T-helper 17 cell (primary cell): ENCODE measurements at places on chromosomes 3 and 15.

- no peak for DNase-seq
Observed at GRCh38 chr3:55796533-55796932, 309.4 kb upstream of the WNT5A start.

GRCh38 chr15:40511093-40511471, 40.3 kb downstream of the CHST14 start:
- DNase-seq = no peak

DNA sequence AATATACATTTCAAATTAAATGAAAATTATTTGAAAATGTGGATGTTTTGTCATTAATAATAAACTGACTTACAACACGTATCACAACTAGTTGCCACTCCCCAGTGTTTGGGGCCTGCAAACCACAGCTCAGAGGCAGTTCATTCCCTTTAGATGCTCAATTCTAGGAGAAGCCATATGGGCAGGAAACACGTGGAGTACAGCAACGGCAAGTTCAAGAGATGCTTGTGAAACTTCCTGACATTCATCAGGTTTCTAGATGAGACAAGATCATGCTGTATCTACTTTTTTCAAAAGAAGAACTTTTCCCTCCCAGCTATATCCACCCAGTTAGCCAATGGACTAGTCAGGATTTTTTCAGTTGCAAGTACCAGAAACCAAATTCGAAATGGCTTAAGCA, 17.6 kb upstream of the PLA2G4D start:
- no peak for DNase-seq

GRCh38 chr3:122930063-122930997, 97.2 kb downstream of the SEMA5B start:
- no peak for DNase-seq

- DNase-seq = no peak
Observed at GRCh38 chr3:161305095-161305991, 66.0 kb downstream of the SPTSSB start.

GRCh38 chr15:72339777-72340177, 19.8 kb upstream of the CELF6 start:
- DNase-seq = no peak

GRCh38 chr3:182633186-182633585, 160.1 kb upstream of the ATP11B start:
- DNase-seq = no peak

GRCh38 chr3:158443632-158444031, 127.4 kb upstream of the MLF1 start:
- DNase-seq = no peak

- DNase-seq = no peak
Observed at GRCh38 chr3:66253790-66254620, 33.2 kb downstream of the SLC25A26 start.

DNA sequence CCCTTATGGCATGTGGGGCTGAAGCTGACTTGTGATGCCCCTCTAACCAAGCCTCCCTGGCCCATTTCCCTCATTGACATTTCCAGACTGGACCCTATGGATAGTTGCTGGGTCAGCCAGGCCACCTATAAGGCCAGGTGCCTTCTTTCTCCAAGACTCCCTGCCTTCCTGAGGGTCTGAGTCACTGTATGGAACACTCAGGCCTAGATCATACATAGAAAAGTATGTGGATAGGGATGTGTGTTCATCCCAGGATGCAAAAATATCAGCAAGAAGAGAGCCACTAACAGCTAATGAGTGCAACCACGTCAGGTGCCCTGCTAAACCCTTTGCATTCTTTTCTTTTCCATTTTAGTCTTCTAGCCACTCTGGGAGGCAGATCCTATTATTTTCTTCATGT, 168.4 kb upstream of the WNT5A start:
- DNase-seq = no peak

DNA sequence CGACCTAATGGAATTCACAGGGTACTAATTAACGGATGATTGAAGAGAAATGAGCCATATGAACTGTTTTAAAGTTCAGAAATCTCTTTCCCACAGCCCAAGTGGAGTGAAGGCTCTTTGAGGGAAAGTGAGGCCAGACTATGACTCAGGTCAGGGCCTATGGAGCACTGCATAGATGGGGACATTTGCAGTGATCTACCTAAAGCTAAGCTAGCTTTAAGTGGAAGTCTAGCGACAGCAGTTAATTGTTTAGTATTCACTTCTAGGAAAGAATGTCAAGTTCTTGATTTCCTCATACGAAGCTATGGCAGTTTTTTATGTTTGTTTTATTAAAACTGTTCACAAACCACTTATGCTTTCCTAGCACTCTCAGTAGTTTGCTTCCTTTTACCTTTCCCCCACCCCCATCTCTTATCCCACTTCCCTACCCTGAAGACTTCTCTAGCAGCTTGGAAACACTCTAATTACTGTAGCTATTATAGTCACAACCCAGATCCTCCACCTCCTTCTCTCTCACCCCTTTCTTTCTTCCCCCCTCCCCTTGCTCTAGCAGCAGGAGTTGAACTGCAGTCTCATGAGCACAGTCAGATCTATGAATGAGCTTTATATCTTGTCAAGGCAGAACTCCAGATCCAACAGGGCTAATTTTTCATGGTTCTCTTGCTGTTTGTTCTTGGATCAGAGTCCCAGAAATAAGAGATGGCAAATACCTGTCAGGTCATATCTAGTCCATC, 6.2 kb downstream of the ZNF609 start:
- DNase-seq = no peak

DNA sequence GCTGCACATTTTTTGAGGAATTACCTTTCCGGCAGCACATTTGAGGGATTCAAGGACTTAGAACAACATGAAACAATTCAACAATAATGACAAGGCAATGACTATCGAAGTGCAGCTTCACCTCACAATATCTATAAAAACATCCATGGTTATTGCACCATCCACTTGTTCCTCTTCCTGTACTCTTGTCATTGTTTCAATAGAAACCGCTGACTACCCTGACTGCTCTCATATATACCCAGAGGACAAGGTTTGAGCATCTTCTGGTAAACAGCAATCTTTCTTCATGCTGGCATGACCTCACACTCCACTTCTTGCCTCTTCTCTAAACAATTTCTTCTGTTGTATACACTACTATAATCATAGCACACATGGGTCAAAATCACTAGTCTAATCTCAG, 864.9 kb downstream of the FHIT start:
- DNase-seq = no peak

DNA sequence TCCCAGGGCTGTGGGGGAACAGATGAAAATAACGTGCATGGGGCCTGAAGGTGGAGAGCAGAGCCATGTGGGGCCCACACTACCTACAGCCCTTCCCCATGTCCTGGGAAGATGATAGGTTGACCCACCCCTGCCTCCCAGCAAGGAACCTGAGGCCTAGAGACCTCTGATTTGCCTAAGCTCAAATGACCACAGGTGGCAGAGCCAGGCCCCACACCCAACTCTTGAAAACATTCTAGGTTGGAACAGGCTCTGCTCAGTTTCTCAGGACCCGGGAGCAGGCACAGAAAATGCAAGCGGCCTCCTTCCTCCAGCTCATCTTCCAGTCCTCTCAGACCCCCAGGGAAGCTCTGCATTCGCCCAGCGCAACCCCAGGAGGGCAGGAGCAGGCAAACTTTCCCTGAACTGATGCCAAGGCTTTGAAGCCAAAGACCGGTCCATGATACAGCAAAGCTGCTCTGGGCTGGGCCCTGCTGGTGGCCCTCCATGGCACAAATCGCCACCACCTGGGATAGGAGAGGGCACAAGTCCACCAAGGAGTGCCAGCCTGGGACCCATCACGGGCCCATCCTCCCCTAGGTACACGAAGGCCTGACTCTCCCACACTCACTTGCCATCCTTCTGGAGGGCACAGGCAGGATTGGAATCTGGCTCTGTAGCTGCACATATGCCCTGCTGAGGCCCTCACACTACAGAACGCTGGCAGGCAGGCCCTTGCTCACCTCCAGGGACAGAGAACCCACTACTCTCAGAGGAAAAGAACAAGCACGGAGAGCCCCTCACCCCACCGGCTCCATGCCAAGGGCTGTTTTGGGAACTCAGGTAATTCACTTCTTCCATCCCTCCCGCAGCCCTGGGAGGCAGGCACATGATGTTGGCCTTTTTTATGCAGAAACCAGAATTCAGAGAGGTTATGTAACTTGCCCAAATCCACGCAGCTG, 51.0 kb upstream of the FURIN start:
- DNase-seq = no peak

- no peak for DNase-seq
Observed at GRCh38 chr3:145188079-145188770, 972.8 kb downstream of the PLOD2 start.

DNA sequence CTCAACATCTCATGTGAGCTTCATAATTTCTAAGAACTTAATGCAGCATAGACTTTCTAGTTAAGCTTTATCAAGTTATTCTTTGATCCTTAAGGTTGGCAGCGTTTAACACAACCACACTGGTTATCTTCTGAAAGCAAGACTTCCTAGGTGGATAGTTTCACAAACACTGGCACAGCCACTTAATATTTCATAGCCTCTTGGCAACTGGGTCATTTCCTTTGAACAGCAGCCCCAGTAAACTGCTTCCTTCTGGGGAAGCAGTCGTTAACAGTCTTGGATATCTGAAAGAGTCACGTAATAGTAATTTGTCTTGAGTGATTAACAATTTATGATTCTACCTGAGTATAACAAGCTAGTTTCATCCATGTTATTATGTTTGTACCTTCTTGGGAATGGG, 45.9 kb upstream of the ABHD10 start:
- DNase-seq = no peak

DNA sequence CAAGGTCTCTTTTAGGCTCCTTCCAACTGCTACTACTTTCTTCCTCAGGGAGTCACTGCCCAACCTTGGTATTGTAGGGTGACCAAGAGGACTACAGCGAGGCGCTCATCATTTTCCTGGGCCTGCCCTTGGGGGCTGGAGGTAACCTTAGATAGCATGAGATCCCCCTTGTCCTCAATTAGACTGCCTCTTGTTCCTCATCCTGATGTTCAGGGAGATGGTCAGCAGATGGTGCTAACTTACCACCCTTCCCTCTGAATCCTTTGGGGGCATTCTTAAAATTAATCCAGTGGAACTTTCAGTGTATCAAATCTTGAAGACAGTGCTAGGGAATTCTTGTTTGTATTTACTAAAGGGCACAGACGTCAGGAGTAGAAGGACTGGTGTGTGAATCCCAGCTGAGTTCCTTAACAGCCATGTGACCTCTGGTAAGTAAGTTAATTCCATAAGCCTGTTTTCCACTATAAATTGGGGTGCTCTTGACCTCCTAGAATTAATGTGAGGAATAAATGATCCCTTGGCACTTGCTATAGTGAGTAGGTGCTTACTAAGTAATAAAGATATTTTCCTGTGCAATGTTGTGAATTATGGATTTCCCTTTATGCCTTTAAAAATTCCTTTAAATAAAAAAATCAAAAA, 4.1 kb upstream of the CLPX start:
- DNase-seq = no peak

GRCh38 chr15:85854345-85855097, 59.8 kb upstream of the KLHL25 start:
- peak; percentile 30 for DNase-seq

GRCh38 chr15:57098896-57099295, 180.5 kb downstream of the TCF12 start:
- no peak for DNase-seq

- DNase-seq = no peak
Observed at GRCh38 chr3:195182470-195182795, 88.5 kb downstream of the XXYLT1 start.

DNA sequence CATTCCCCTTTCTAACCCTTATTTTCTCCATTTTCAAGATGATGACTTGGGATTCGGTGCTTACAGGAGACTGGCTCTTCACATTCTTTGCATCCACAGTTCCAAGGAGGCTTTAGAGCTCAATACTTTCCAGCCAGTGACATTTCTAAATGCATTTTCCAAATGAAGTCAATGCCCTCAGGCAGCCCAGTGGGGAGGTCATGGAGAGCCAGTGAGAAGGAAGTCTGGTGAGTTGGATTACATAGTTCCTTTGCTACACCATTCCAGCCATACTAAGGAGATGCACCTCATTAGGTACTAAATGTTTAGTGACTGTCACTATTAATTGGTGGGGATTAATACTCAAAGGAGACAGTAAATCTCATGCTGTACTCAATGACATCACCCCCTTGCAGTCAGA, 248.1 kb downstream of the LRRN1 start:
- no peak for DNase-seq

GRCh38 chr15:34754171-34754601, 612 bp downstream of the GJD2 start:
- no peak for DNase-seq

DNA sequence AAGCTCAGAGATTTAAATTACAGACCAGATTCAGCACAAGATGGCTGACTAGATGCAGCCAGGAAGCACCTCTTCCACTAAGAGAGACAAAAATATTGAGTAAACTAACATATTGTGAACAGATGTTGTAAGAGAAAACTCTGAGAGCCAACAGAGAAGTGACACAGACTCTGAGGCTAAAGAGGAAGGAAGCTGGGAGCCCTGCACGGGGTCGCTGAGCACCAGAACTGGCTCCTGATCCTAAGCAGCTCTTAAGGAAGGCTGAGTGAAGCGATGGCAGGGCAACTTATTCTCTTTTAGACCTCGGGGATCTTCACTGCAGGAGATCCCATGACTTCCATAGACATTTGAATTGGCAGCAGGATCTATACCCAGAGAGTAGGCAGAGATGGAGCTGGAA, 578.0 kb upstream of the GRM7 start:
- DNase-seq = no peak

DNA sequence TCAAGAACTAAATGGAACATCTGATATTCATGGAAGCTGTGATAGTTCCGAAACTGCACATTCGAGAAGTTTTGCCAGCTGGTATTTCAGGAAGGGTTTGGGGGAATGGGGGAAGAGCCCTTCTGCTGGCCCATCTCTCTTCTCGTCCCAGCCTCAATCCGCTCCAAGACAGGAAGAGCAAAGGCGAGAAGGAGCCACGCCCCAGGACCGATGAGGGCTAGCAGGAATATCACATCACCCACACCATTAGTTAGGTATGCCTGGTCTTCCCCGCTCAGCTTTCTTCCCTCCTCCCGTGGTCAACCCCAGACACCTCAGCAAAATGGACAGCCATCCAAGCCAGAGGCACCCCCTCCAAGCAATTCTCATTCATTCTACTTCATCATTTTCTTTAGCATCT, 14.9 kb upstream of the PCSK6 start:
- no peak for DNase-seq

GRCh38 chr3:99332718-99333117, 305.7 kb upstream of the COL8A1 start:
- DNase-seq = no peak

- DNase-seq = no peak
Observed at GRCh38 chr3:170420307-170420821, 1.7 kb downstream of the CLDN11 start.
